ENCODE measurements at places on chromosomes 7 and 10.

DNA sequence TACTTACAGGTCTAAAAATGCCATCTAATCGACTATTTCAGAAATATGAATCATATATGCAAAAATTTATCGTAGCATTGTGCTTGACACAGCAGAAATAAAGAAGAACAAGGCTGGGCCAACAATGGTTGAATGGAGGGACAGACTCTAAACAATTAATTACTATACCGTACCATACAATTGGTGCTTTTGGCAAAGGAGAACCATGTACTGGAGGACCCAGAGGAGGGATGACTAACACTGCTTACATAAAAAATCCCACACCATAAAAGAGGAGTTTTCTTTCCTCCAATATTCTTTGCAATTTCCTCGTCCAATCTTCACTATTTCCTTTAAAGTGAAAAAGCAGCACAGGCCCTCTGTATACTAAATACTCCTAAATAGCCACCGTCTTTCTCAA, 94.1 kb downstream of the SGMS1 start:
- no peak for DNase-seq

GRCh38 chr10:33950206-33950605, 615.7 kb upstream of the NRP1 start:
- no peak for DNase-seq

GRCh38 chr10:100743626-100744135, 1.7 kb upstream of the PAX2 start:
- peak; percentile 13 for DNase-seq

GRCh38 chr10:26215935-26216584, 514 bp upstream of the GAD2 start:
- no peak for DNase-seq

DNA sequence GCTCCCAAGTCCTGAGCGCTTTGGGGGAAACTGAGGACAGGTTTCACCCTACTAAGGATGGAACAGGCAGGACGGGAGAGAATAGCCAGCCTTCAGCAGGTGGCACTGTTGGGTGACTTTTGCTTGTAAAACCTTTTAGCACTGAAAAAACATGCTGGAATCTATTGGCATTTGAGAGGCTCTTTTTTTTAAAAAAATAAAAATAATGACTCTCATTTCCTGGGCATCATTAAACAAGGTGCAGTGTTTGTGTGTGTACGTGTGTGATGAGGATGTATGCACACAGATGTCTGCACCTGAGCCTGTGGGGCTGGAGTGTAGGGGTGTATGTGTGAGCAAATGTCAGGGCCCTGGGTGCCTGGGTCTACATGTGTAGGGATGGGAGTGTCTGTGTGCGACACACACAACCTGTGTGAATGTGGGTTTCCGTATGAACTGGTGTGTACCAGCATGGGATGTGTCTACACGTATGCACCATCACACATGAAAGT, 177.9 kb downstream of the RPS24 start:
- no peak for DNase-seq

DNA sequence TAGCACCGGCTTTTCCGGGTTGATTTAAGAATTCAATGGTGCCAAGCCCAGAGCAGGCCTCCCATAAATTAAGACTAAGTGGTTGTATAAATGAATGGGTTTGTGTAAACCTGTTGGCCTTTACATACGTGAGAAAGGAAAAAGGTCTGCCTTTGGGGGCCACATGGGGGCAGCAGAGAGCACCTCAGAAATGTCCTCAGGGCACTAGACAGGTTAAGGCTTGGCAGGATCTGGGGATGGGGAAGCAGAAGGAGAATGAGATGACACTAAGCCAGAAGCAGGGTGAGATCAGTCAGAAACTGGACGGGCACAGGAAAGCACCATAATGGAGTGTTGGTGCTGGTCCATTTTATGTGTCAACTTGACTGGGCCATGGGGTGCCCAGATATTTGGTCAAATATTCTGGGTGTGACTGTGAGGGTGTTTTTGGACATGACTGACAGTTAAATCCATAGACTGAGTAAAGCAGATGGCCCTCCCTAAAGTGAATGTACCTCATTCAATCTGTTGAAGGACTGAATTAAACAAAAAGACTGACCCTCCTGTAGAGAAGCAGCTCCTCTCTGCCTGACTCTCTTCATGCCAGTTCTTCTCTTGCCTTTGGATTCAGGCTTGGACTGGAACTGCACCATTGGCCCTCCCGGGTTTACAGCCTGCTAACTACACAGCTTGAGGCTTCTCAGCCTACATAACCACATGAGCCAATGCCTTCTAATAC, 58.9 kb downstream of the FRMPD2 start:
- peak; percentile 15 for DNase-seq

GRCh38 chr7:158638001-158638400, 50.4 kb upstream of the PTPRN2 start:
- DNase-seq: no peak

GRCh38 chr10:109880886-109881768, 42.2 kb downstream of the XPNPEP1 start:
- no peak for DNase-seq

DNA sequence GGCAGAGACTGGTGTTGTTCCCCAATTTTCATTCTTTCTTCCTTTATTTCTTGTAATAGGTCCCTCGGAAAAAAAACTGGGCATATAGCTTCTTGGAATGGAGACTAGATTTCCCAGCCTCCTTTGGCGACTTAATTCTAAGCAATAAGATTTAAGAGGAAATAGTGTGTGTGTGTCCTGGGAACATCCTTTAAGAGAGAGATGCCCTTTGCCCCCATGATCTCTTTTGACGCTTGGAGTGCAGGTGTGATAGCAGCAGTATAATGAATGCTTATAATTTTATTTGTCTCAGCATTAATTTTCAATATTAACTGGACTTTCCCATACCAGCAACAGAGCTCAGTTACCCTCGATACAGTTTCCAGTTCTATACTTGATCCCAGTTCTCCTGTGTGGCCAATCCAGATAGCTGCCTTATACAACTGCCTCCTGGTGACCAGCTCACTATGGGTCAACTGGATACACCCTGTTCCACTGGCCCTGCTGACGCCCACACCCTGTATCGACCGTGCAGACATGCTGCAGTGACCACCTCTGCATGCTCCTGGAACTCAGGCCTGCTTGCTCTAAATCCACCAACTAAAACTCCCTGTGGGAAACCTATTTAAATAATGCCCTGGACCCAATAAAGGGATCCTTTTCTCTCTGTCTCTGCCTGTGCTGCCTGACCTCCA, 13.9 kb downstream of the TMEM176A start:
- DNase-seq: no peak

DNA sequence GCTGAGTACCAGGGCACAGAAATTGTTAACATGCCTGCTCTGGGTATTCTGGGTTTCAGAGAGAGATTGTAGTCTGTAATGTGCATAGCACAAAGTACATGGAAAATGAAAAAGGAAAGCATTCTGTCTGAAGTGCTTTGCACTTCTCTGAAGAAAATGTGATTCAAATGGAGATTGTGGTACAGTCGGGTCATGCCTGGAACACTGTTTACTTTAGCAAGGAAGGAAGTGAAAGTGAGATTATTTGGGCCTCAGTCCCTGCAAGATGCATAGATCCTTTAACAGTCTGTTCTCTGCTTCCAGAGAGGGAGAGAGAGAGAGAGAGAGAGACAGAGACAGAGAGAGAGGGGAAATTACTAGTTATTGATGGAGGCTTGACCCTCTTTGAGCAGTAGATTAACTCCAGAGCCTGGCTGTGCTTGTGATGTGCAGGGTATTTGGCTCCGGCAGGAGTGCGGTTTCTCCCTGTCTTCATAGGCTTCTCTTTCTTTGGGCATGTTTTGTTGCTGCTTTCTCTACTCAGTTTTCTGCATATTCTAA, 5.4 kb downstream of the VWC2 start:
- DNase-seq: no peak

- no peak for DNase-seq
Observed at GRCh38 chr7:88759230-88760135, at the start of gene ZNF804B. Gene ZNF804B, plus strand, starts transcription at chr7:88759700. Its CDS starts 277 bp downstream, at chr7:88759977.

Data from keratinocyte (primary cell).